Karpas-422 (cell line): ENCODE measurements at places on chromosomes 4 and X.
A peak's percentile ranks its signal among the peaks of the same experiment; 100 is the strongest.

DNA sequence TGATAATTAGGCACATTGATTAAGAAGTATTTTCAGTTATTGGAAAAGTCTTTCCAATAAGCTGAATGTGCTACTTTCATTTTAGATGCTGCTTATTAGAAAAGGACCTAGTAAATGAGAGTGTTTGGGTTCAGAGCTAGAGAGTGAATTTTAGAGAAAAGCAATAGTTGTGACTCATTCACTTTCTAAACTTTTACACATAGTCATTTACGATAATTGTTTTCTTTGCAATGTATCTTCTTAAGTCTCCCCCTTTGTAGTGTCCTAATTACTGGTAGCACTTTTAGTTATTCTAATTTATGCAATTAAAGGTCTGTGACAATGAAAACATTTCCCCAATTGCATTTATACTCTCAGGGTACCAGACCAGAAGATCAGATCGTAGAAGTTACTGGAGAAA lies 1.3 kb downstream of the IL21 start:
- no peak for DNase-seq

GRCh38 chr4:85039526-85039925 lies 73.0 kb upstream of the WDFY3 start:
- DNase-seq: no peak

- DNase-seq: no peak
These were observed 1511.0 kb downstream of the ARAP2 start for GRCh38 chr4:34733185-34733941.

DNA sequence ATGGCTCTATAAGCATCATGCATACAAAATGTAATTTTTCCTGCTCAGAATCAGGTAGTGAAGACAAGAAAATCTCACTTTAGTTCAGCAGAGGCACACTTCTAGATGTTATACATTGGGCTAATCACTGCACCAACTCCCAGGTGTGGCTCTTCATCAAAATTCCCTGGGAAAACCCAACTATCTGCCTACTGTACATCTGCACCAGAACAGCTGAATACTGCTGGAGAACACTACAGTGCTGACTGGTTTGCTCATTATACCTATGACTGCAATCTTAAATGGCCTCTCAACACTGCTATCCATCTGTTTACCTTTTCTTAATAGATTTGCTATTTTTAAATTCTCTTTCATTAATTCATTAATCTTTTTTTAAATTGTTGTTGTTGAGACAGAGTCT lies 92.0 kb downstream of the UGT8 start:
- no peak for DNase-seq

GRCh38 chr4:87018753-87019152 lies 83.9 kb downstream of the AFF1 start:
- DNase-seq: no peak

GRCh38 chr4:99458911-99459447 lies 23.8 kb upstream of the ADH7 start:
- no peak for DNase-seq

GRCh38 chrX:103399744-103400143 lies 23.4 kb downstream of the BEX3 start:
- no peak for DNase-seq

DNA sequence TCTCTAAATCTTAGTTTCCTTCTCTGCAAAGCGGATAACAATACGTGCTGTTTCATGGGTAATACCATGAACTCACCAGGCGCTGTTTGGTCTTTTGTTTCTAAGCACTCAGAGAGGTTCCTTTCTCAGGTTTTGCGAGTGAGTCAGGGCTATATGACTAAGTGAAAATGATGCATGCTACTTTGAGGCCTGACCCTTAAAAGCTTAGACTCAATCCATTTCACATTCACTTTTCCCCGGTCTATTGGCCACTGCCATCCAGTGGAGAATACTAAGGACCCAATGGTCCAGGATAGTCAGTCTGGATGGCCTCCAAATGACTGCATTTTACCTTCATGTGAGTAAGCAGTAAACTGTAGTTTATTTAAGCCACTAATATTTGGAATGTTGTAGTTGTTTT lies 400.8 kb upstream of the SLIT2 start:
- DNase-seq: no peak

DNA sequence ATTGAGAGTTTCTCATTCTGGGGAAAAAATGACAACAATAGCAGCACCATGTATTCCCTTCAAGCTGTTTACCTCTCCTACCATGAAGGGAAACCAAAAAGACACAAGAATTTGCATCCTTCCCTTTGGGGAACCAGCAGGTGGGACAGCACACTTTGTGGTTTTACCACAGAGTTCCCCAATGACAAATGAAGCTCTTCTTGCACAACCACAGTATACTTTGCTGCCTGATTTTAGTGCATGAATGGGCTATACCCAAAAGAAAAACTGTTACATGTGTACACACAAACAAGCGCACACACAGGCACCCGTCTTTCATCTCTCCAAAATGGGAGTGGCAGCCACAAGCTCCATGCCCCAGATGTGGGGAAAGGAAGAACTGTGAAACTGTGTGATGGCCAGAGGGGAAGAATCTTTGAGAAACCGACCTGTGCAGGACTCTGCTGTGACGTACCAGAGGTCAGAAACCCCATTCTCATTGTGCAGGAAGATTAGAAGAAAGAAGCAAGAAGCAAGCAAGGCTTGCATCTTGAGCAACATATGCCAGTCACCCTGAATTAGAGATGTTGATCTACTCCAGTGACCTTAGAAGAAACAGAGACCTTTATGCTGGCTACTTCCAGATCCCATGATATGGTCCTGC lies 2.7 kb upstream of the MAML3 start:
- peak; percentile 91 for DNase-seq

- DNase-seq: no peak
These were observed 192.0 kb downstream of the CXXC4 start for GRCh38 chr4:104302731-104303130.

- DNase-seq: no peak
These were observed 193.3 kb downstream of the PALLD start for GRCh38 chr4:168690199-168690598.

- DNase-seq: no peak
These were observed 3.5 kb upstream of the SERTM2 start for GRCh38 chrX:111507933-111508332.

DNA sequence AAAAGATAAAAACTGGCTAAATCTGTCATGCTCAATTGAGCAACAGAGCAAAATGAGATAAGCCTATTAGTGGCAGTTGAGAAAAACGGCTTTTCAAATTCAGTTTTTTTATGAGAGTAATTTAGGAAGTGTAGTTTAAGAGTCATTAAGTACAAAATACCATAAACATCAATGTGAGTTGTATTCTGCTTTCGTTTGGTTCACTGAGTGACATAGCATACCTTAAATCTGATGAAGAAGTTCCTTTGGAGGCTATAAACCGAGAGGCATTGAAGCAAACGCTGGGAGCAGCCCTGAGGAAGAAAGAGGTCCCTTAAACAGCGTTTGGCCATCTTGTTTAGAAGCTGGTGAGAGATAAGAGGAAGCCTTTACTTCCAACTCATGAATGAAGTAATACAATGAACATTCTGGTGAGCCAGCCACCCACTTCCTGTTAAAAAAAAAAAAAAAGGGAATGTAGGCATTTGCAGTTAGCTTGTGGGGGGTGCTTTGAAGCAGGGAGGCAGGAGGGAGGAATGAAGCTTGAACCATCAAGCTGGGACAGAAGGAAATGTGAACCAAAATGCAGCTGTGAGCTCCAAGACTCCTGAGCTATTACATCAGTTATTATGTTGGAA lies 132.3 kb downstream of the ZNF330 start:
- no peak for DNase-seq

- no peak for DNase-seq
These were observed 4.6 kb upstream of the DCAF4L1 start for GRCh38 chr4:41976775-41977516.

DNA sequence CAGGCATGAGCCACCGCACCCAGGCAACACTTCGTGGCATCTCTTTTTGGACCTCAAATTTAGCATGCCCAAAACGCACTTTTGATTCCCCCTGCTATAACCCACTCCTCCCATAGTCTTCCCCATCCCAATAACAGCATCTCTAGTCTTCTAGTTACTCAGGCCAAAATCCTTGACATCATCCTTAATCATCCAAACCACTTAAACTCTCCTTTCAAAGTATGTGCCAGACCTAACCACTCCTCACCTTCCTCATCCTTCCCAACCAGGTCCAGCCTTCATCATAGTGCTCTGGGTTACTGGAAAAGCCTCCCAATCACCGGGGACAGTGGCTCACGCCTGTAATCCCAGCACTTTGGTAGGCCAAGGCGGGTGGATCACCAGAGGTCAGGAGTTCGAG lies 41.9 kb downstream of the AFAP1 start:
- DNase-seq: no peak

- no peak for DNase-seq
These were observed 1145.5 kb upstream of the POU3F4 start for GRCh38 chrX:82362550-82362949.

- DNase-seq: no peak
These were observed at the start of gene TACR3 for GRCh38 chr4:103719830-103720207. TSS of gene TACR3 (minus strand) at chr4:103719985. CDS start at chr4:103719675, 310 bp downstream.

- DNase-seq: no peak
These were observed 131.7 kb downstream of the EPHA5 start for GRCh38 chr4:65538571-65538970.

DNA sequence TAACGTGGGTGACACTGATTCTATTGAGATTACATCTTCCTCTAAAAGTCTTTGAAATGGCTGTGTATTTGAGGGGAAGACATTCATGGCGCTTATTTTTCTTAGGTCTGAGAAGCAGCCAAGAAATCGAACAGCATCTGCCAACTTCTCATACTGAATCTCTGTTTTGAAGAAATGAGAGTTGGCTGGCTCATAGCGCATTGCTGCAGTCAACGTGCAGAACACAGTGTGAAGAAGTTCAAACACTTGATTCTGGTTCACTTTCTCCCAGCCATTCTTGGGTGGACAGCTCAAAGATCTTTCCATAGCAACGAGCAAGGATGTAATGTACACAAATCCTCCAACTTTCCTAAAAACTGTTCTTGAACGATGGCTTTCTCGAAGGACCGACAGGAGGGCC lies 156.5 kb downstream of the WDFY3 start:
- no peak for DNase-seq

- DNase-seq: no peak
These were observed 15.7 kb upstream of the PPID start for GRCh38 chr4:158738866-158739265.

GRCh38 chr4:107991945-107992630 lies 2.4 kb downstream of the HADH start:
- no peak for DNase-seq
